ENCODE measurements at places on chromosomes 11 and 22.

GRCh38 chr22:50360578-50360977 lies 17.5 kb downstream of the PPP6R2 start:
- no peak for DNase-seq

DNA sequence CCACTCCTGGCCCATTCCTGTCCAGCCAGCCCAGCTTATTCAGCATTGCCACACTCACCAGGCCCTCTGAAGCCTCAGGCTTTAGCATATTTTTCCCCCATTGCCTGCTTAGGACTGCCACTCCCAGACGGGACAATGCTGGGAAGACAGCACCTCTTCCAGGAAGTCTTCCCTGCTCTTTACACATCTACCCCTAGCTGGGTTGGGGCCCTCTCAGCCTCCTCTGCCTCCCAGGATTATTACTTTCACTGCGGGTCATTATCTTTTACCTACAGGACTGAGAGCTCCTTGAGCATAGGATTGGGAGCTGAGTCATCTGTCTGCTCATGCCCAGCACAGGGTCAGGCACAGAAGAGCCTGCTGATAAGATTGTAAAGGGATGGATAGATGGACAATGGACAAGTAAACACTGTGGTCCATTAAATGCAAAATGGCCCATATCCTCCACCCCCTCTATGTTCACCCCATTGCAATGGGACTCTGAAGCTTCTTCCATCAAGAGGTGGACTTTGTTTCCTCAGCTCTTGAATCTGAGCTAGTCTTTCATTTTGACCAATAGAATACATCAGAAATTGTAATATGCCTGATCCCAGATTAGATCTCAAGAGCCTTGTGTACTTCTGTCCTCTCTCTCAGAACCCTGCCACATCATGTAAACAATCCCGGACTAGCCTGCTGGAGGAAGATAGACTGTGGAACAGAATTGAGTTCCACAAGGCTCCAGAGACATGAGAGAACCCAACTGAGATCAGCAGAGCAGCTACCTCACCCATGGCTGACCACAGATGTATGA lies 32.0 kb upstream of the LRRC32 start:
- DNase-seq, result no peak

DNA sequence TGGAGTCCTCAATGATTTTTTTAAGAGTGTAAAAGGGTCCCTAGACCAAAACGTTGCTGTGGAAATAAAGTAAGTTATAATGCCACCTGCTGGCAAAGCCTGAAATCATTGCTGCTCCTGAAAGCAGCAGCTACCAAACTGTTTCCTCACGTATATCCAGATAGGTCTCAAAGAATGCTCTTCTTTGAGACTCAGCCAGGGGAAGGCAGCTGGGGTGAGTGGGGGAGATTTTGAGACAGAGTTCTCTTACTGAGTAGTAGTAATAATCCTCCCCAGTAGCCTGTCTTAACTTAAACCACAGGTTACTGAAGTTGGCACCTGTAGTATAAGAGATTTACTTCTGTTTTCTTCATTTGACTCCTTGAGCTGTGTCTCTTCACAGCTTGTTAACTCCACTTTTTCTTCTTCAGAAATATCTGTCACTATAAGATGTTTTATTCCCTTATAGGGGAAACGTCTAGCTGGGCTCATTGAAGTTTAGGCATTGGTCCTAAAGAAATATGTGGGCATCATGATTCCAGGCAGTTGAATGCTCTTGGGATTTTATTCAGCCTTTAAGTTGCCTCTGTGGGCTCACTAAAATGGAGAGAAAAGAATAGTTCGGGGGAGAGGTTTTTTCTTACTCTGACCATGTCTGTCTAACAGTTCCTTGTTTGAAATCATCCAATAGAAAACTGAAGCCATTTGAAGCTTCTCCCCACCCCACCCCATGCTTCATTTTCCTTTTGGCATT lies 77.9 kb downstream of the BTBD10 start:
- no peak for DNase-seq

- no peak for DNase-seq
These were observed 5.7 kb upstream of the PLAAT3 start for GRCh38 chr11:63619967-63620366.

GRCh38 chr22:40436505-40437431 lies 66.4 kb downstream of the SGSM3 start:
- DNase-seq, result peak; percentile 41

GRCh38 chr22:31474743-31475142 lies 14.9 kb downstream of the EIF4ENIF1 start:
- DNase-seq, result no peak

DNA sequence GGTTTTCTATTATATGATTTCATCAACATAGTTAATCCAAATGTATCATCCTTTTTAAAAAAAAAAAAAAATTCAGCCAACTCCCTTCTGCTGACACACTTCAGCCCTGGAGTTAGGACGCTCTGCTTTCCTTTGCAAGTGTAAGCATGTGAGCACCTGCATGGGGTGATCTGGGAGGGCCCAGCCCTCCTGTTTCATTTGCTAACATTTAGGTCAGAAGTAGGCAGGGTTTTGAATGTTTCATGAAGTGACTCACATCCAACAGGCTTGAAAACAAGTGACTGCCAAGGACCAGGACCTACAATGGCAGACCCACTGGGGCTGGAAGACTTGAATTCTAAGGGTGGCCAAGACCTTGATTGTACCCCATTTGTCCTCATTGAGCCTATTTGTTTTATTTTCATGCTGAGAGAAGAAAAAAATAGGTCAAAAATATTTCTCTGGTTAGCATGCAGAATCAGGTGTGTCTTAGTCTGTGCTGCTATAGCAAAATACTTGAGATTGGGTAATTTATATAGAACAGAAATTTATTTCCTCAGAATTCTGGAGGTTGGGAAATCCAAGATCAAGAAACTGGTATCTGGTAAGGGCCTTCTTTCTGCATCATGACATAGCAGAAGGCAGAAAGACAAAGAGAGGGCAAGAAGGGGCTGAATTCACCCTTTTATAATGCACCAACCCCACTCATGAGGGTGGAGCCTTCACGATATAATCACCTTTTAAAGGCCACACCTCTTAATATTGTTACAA lies 137.6 kb downstream of the CD44 start:
- DNase-seq, result no peak

GRCh38 chr11:125675196-125675595 lies 5.5 kb downstream of the ACRV1 start:
- DNase-seq, result no peak

DNA sequence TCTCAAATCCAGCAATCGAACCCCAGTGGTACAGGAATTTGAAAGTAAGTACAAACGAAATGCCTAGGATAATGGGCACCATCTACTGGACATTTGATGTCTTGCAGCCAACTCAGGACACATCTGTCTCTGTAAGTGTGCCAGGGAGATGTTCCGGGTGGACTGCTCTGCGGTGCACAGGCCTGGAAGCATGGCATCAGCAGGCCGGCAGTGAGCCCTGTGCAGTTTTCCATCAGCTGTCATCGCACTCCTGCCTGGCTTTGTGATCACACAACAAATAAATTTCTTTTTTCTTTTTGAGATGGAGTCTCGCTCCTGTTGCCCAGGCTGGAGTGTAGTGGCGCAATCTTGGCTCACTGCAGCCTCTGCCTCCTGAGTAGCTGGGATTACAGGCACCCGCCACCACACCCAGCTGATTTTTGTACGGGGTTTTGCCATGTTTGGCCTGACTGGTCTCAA lies 71.0 kb downstream of the JAM3 start:
- DNase-seq, result peak; percentile 64

GRCh38 chr11:65213322-65214211 lies 31.8 kb downstream of the CAPN1 start:
- DNase-seq, result no peak

GRCh38 chr11:118661425-118662301 lies 17.8 kb downstream of the TREH start:
- DNase-seq, result no peak

DNA sequence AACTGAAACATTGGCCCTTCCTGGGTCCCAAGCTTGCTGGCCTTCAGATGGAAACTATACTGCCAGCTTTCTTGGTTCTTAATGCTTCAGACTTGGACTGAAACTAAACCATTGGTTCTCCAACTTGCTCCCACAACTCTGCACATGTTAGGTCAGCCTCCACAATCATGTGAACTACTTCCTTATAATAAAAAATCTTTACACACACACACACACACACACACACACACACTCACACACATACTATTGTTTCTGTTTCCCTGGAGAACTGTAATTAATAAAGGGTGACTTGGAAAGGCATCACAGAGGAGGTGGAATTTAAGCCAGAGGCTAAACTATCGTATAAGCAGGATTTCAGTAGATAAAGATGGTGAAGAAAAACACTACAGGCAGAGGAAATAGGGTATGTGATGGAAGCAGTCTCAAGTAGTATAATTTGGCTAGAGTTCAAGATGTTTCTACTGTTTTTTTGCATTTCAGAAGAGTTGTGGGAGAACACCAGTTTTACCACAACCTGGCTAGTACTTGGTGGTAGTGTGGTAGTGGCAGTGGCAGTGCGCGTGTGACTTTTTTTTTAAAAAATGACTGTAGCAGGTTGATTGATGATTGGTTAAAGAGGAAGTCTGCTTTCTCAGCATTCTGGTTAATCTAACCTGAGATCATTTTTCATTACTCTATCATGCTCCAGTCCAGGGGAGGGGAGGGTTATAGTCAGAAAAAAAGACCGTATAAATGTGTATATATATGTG lies 70.1 kb downstream of the PDE3B start:
- DNase-seq, result no peak

- no peak for DNase-seq
These were observed 13.7 kb downstream of the TBC1D22A start for GRCh38 chr22:46775850-46776826.

GRCh38 chr11:47408598-47409439 lies 429 bp downstream of the SLC39A13 start:
- DNase-seq, result no peak

DNA sequence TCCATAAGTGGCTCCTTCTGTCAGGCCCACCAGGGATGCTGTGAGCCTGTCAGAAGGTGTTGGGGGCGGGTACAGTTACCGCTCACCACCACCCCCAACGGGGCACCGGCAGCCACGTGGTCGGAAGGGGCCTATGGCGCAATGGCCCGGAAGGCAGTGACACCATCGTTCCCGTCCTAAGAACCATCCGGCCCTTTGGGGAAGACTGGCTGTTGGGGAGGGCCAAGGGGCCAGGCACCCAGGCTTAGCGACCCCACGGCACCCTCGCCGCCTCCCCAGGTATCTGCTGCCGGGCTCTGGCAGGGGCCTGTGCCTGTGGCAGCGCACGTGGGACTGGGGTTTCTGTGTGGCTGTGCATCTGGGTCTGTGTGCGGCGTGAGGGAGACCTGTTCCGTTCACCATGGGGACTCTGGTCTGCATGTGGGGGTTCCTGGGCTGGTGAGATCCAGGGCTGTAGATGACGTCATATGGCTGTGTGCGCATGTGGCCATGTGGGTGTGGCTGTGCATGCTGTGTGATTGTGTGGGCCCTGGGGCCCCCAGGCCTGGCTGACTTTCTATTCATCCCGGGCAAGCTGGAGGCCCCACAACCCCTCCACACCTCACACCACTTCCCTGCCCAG lies 717 bp downstream of the OSM start:
- no peak for DNase-seq

DNA sequence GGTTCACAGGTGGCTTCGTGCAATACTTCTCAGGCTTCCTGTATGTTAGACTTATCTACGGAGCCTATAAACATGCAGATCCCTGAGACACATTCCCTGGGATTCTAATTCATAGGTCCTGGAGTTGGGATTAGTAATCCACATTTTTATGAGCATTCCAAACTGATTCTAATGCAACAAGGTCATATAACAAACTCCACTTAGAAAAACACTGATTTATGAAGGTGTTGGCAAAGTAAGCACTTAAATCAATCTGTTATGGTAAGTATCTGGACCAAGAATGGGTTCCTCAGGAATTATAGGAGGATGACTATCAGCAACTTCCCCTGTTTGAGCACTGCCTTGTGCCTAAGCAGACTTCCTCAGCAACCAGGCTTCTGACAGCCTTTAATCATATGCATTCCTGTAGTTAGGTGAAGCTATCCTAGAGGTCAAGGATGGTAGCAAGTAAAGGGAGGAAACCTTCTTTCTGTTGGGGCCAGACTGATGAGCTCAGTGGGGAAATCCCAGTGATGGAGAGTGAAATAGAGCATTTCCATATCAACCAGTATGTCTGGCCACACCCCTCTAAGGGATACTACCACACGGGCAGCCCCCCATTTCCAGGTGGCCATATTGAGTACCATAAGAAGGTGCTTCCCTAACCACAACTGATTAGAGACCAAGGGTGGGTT lies 89.6 kb downstream of the RASSF10 start:
- no peak for DNase-seq

DNA sequence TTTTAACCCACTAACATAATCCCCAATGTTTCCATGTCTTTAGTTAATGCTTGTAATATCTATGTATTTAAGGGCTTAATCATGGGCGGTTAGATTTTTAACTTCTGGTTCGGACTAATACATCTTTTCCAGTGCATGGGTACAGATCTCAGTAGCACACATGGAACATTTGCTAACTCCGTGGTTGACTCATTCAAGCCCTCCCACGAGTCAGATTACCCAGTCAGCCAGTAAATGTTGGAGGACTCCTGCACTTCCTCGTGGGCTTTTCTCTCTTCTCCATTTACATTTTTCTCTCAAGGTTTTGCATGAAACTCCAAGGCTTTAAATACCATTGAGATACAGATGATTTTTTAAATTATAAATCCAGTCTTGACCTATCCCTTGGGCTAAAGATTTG lies 313.9 kb downstream of the ST3GAL4 start:
- DNase-seq, result no peak

DNA sequence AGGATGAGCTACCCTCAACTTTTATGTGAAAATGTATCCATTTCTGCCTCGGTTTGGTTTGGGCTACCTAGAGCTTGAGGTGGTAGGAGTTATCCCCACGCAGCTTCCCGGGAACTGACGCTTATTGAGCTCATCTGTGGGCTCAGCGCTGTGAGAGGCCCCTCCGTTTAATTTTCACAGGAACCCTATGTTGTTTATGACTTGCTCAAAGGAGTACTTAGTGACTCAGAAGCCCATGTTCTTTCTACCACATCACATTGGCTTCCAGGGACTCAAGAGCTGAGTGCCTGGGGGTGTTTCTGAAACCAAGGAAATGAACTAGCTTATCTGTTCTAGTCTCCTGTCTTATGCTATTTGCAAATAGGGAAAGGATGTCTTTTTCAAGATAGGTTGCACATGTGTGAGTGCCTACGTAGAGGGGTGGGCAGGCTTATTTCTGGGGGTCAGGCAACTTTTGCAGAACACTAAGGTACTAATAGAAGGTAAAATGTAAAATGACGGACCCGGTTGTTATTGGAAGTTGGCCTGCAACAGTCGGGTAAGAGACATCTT lies 40.5 kb downstream of the MICAL2 start:
- no peak for DNase-seq

- DNase-seq, result no peak
These were observed 1277.5 kb upstream of the CNTN5 start for GRCh38 chr11:97743205-97743742.

DNA sequence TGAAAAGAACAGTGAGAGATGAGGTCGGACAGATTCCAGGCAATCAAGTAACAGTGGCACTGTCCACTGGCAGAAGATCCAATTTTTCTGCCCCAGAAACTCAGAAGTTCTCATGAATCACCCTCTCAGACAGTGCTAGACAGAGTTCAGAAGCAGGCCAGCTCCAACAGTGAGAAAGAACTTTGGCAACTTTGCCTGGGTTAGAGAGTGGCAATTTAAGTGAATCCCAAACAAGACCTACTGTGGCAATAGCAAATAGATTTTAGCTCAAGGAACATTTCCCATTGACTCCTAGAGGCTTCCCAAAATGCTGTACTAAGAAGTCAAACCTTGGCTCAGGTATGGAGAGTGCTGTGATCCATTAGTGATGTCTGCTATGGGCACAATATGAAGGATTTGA lies 12.3 kb downstream of the CD44 start:
- no peak for DNase-seq
